ENCODE measurements at places on chromosomes 5 and 9.

DNA sequence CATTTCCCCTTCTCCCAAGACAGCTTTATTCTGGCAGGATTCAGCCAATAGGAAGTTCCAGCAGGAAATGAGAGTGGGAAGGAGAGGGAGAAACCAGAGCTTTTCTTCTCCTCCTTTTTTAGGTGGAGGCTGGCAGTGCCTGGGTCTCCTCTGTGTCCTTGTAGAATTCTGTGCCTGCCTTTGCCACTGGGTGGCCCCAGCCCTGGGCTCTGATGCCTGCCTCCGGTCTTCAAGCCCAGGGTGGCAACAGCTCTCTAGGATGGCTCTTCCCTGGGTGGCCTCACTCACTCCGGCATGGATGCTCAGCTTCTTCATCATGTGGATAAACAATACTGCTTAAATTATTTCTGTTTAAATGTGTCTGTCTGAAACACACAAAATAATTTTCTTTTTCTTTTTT is 694.8 kb downstream of the SEMA5A start:
- DNase-seq = no peak

- DNase-seq = no peak
Measured at GRCh38 chr5:93395010-93395409, 186.0 kb downstream of the NR2F1-AS1 start.

DNA sequence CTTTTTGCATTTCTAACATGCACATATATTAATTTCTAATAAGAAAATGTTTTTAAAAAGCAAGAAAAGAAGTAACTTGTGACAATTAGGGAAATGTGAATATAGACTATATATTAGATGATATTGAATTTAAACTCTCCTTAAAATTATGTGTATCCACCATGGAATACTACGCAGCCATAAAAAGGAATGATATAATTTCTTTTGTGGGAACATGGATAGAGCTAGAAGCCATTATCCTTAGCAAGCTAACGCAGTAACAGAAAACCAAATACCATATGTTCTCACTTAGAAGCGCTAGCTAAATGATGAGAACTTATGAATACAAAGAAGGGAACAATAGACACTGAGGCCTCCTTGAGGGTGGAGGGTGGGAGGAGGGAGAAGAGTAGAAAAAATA is 23.8 kb upstream of the AP3B1 start:
- DNase-seq = no peak

- no peak for DNase-seq
Measured at GRCh38 chr5:136666970-136667620, 301.8 kb upstream of the TRPC7 start.

- DNase-seq = peak; percentile 12
Measured at GRCh38 chr5:119218830-119219782, 136.7 kb upstream of the TNFAIP8 start.

- no peak for DNase-seq
Measured at GRCh38 chr9:8468045-8468637, 668.6 kb upstream of the DMAC1 start.

DNA sequence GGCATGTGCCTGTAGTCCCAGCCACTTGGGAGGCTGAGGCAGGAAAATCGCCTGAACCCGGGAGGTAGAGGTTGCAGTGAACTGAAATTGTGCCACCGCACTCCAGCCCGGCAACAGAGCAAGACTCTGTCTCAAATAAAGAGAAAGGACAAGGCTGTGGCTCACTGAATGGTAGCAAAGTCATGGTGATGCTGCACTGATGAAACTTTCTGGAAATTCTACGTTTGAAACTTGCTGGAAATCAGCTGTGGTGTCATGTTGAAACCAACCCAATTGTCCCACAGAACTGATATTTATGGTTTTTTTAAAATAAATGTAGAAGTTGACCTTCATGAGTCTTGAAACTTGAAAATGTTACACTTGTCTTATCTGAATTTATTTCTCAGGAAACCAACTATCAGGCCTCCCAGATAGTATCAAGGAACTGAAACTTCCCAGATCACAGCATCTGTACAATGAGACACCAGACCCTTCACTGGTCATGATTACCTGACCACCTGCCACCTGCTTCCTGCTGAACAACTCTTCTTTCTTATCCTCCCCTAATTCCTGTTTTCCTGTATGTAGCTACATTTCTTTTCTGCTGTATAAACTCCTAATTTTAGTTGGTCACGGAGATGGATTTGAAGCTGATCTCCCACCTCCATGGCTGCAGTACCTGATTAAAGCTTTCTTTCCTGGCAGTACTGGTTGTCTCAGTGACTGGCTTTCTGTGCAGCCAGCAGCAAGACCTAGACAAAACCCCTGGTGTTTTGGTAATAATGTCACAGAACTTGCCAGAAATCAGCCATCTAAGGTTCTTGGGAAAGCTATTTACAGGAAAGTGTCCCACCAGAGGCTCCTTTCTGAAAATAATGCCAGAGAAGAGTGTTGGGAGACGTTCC is 5.6 kb upstream of the TBC1D13 start:
- no peak for DNase-seq

GRCh38 chr5:106418196-106418595 is 1252.5 kb downstream of the EFNA5 start:
- DNase-seq = no peak

DNA sequence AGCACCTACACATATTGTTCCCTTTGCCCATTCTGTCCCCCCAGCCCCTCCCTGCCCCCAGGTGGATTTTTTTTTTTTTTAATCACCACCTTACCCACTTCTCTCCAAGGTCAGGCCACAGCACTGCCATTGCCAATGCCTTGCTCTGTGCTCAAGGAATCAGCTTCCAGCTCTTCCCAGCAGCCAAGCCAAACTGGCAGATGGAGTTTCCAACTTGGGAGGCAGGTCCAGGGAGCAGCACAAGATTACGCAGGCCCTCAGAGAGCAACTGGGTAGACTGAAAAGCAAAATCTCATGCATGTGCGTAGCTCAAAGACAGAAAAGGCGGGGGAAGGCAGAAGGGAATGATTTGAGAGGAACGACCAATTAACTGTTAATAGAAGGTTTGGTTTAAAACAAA is 15.1 kb downstream of the GRHPR start:
- DNase-seq = no peak

DNA sequence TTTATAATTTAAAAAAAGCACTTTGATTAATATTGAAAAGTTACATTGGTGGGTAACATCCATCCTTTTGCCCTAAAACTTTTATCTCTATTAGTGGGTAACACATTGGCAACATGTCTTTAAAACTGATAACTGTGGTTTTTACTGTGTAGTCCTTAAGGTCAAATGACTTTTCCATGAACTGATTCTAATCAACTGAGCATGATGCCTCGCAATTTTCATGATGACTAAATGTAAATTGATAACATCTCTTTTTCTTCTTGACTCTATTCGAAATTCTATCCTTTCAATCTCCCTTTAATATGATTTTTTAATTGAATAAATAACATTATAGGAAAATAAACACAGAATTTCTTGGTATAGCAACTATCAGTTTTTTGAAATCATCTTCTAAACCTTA is 6.3 kb upstream of the IL5 start:
- DNase-seq = no peak

DNA sequence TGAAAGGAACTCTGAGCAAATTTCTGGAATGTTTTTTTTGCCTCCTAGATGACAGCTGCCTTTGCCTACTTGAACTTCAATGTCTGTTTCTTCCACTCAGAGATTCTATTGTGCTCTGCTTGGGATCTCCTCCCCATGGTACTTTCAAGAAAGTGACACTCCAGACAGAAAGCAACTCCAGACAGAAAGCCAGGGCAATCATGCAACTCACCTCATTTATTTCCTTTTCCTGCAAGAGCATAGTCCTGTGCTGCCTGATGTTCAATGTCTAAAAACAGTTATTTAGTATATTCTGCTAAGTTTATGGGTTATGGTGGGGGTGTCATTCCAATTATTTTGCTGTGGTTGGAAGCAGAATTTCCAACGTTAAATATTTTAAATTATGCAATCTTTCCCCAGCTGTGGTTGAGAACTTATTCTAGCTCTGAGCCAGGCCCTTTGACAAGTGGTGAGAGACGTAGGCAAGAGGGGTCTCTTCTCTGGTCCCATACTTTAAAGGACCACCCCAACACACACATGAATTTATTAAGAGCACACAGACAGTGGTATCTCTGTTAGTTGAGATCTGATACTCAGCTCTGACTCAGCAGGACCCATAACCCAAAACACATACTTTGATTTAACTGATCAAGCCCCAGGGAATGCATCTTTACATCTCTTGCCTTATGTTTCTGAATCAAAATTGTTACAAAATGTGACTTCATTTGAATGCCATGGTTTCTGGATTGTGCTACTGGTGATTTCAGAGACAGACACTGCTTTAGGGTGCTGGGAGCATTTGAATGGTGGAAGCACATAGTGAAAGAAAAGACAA is 39.5 kb upstream of the MAMDC2 start:
- DNase-seq = peak; percentile 14

DNA sequence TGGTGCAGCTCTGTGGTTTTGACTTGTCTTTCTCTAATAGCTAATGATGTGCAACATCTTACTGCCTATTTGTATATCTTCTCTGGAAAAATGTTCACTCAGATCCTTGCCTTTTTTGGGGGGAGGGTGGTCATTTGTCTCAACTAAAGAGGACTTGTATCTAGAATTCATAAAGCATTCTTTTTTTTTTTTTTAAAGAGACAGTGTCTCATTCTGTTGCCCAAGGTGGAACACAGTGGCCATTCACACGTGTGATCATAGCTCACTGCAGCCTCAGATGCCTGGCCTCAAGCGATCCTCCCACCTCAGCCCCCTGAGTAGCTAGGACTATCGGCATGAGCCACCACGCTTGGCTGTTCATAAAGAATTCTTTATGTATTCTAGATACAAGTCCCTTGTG is 33.2 kb downstream of the HABP4 start:
- DNase-seq = no peak

DNA sequence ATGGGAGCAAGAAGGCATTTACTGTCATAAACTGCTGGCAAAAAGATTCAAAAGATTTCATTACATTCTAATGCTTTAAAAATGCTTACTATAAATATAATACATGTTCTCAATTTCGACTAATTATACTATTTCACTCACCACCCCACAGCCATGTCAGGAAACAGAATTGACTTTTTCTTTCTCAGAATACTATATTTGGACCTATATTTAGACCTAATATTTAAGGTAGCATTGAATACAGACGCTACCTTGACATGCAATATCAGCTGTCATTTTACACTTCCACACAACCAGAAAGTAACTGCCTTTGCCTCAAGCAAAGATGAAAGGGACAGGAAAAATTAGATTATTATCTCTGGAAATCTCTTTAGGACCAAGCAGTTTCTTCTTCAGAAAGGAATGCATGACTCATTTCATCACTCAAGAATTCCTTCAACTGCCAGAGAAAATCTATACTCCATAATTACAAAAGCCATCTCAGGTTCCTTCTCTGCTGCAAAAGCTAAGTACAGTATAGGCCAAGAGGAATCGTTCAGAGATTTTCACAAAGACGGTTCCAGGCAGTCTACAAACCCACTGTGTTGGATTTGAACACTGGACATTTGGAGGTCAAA is 11.8 kb upstream of the UBE2QL1 start:
- DNase-seq = no peak

DNA sequence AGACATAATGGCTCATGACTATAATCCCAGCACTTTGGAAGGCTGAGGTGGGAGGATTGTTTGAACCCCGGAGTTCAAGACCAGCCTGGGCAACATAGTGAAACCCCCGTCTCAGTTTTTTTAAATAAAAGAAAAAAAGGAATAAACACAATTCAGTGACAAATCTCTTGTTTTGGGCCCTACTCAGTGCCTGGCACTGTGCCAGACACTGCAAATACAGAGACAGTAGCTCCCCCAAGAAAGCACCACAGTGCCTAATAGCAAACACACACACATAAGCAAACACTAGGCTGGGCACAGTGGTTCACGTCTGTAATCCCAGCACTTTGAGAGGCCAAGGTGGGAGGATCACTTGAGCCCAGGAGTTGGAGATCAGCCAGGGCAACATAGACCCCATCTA is 49.7 kb upstream of the GRHPR start:
- DNase-seq = no peak

GRCh38 chr9:34929506-34930102 is 28.5 kb upstream of the PHF24 start:
- peak; percentile 26 for DNase-seq

DNA sequence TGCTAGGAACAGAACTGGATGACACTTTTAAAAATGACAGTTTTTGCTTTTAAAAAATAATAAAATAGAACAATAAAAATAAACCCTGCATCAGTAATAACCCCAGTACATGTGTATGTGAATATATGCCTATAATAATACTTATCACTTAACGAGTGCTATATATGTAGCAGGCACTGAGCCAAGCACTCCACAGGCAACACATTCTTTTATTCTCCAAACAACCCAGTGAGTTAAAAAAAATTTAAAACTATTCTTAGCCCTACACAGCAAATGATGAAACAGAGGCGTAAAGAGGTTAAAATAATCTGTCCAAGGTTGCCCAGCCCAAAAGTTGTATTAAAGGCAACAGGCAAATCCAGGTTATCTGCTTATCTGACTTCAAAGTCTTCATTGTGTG is 124.5 kb upstream of the SMIM23 start:
- DNase-seq = no peak

- peak; percentile 85 for DNase-seq
Measured at GRCh38 chr9:70411121-70411929, 3.1 kb downstream of the KLF9 start.

DNA sequence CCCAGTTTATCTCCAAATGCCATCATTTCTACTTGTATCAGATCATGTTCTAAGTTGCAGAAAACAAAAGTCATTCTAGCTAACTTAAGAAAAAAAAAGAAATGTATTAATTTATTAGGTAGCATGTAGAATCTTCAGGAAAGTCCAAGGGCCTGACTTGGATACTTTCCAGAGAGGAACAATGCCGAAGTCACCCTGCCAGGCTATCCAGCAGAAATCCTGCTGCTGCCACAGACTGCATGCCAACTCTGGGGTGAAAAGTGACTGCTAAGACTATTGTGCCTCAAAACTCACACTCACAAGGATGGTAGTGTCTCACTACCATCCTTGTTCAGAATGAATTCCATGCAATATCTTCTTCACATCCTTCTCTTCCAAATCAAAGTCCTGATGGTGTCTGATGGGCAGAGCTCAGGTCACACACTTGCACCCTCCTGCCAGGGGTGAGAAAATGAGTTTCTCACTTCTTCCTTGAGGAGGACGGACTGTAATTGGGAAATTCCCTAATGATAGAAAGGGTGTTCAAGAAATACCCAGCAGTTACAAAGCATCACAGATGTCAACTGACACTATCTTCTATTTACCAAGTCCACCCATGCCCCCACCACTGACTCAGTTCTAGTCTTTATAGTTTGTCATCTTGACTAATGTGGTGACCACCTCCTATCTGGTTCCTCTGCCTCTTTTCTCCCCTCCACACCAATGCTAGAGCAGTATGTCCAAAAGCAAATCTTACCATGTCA is 279.4 kb downstream of the CWC27 start:
- no peak for DNase-seq

DNA sequence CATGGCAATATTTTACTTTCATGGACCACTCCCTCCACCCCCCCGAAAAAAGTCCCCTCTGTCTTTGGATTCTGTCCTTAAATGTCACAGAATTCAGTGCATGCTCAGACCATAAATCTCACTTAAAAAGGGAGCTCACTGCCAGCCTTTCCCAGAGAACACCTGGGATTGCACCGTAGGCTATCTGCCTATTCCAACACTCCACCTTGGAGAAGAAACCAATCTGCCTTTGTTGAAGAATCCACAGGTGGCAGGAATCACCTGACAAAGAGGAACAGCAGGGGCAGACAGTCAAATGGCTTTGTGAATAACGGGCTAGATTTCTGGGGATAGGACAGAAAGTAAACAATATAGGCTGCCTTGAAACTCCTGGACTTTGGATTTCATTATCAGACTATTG is 306.7 kb upstream of the BRINP1 start:
- DNase-seq = no peak

- DNase-seq = peak; percentile 94
Measured at GRCh38 chr9:136991993-136992818, at the start of gene PAXX. Gene PAXX (plus strand): TSS chr9:136992422. CDS start chr9:136992444, 22 bp downstream.

- DNase-seq = no peak
Measured at GRCh38 chr9:78909566-78909965, 612.6 kb downstream of the PSAT1 start.

Data from cardiac fibroblast (primary cell).